ENCODE measurements at places on chromosomes 5 and 9. TPM values are rescaled to one million over a fixed set of nuclear protein-coding genes. Genes with fewer than 3 reads are reported as not detected.

MOB3B gene
- 0.94 TPM for total RNA-seq

NKD2 gene
- 14.4 TPM for total RNA-seq

SV2C gene
- 0.32 TPM for total RNA-seq

NDOR1 gene
- total RNA-seq, result 38.2 TPM

SLC4A9 gene
- not detected for total RNA-seq

RAB3C gene
- total RNA-seq, result not detected

DRD1 gene
- total RNA-seq, result not detected

ABO gene
- total RNA-seq, result 0.14 TPM

GPR21 gene
- 1.0 TPM for total RNA-seq

ANKRD34B gene
- total RNA-seq, result not detected

LCN9 gene
- total RNA-seq, result not detected

CACNA1B gene
- not detected for total RNA-seq

SHISAL2B gene
- not detected for total RNA-seq

ACOT12 gene
- total RNA-seq, result not detected

DCANP1 gene
- not detected for total RNA-seq

IFNK gene
- not detected for total RNA-seq

LVRN gene
- 0.07 TPM for total RNA-seq

CCL21 gene
- not detected for total RNA-seq

PDE4D gene
- 102 TPM for total RNA-seq

CCNO gene
- 0.27 TPM for total RNA-seq

Measured in activated T-helper 2 cell treated with anti-CD3 and anti-CD28 coated beads, Interferon-gamma antibody, Interleukin-2, Interleukin-4, amounts not matched to agents 10 μg/mL and 5 μg/mL and 100 μg/mL, durations not matched to agents 14 hours and 24 hours and 36 hours (primary cell).